ENCODE measurements at places on chromosomes 7 and 10.

DNA sequence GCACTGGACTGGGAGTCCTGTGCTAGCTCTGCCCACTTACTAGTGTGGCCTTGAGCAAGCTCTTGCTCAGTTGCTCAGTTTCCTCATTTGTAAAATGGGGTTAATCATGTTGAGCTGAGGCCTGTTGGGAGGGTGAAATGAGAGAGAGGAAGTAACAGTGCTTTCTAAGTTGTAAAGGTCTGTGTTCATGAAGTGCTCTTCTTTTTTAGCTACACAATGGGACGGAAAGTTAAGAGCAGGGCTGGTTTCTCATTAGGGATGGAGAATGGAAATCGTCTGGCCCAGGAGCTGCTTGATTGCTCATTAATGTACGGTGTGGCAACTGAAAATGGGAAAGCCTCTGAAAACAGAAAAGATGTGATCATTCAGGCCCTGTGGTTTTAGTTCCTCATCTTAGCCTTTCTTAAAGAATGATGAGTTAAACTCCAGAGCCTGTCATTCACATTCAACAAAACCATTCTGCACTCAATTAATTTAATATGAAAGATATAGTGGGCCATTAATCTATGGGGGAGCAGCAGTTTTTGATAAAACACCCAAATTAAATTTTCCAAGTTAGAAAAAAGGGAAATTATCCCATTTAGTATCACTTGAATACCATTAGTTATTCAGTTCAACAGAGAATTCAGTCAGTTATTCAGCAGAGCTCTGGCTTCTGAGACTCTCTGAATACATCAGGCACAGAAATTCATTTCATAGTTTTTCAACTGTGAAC lies 60.5 kb downstream of the SH2D4B start:
- DNase-seq: no peak

DNA sequence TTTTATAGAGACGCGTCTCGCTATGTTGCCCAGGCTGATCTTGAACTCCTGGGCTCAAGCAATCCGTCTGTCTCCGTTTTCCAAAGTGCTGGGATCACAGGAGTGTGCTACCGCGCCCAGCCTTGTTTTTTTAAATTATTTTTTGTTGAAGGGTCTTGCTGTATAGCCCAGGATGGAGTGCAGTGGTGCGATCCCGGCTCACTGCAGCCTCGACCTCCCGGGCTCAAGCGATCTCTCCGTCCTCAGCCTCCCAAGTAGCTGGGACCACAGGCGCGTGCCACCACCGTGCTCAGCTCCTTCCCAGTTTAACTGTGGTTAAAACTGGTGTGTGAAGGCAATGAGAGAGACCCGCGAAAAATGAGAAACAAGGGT lies 11.0 kb upstream of the HNRNPF start:
- DNase-seq: no peak

DNA sequence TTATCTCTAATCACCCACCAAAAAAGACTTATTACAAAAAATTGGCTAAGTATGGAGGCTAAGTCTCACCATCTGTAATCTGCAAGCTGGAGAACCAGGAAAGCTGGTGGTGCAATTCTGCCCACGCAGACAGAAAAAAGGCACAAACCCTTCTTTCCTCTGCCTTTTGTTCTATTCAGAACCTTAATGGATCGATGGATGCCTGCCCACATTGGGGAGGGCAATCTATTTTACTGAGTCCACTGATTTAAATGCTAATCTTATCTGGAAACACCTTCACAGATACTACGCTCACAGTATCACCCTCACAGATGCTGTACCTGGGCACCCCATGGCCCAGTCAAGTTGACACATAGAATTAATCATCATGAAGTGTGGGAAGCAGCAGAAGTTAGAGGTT lies 10.2 kb downstream of the IGFBP3 start:
- no peak for DNase-seq

DNA sequence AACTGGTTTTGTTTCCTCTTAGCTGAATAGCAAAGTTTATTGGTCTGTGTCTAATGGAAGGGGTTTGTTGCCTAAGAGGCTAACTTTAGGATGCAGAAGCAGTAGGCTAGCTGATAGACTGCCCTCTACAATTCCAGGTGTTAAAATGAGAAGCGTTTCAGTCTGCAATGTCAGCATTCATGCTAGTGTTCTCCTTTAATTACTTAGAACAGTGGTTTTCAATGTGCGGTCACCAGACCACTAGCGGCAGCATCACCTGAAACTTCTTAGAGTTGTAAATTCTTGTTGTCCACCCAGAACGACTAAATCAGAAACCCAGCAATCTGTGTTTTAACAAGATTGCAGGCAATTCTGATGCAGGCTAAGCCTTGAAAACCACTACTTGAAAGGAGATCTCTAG lies 392.9 kb downstream of the IPMK start:
- no peak for DNase-seq

DNA sequence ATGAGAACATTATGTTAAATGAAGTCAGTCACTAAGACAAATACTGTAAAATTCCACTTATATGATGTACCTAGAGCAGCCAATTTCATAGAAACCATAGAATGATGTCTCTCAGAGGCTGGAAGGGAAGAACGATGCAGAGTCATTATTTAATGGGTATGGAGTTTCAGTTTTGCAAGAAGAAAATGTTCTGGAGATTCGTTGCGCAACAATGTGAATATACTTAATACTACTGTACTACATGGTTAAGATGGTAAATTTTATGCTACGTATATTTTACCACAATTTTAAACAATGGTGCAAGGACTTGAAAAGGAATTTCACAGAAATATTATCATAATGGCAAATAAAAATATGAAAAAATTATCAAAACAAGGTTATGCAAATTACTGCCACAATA lies 972.6 kb downstream of the KCNMA1 start:
- no peak for DNase-seq

GRCh38 chr7:47145982-47146381 lies 435.9 kb downstream of the TNS3 start:
- no peak for DNase-seq

GRCh38 chr7:66553001-66553400 lies 75.7 kb upstream of the KCTD7 start:
- no peak for DNase-seq

DNA sequence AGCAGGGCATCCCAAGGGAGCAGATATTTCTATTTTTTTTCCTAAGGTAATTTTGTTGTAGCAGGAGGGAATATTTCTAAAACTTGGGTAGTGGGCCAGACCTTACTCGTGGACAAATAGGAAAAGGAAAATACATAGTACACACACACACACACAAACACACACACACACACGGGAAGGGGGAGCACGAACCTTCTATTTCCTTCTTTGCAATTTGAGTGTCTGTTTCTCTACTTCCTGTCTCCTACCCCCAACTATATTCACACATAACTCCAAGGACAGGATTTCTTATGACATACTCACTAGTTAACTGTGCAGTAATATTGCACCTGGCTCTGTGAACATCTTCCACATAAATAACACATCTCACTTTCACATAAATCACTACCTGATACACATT lies 4.4 kb downstream of the LDB1 start:
- DNase-seq: no peak

GRCh38 chr10:69056129-69056528 lies 31.8 kb upstream of the SRGN start:
- DNase-seq: no peak

DNA sequence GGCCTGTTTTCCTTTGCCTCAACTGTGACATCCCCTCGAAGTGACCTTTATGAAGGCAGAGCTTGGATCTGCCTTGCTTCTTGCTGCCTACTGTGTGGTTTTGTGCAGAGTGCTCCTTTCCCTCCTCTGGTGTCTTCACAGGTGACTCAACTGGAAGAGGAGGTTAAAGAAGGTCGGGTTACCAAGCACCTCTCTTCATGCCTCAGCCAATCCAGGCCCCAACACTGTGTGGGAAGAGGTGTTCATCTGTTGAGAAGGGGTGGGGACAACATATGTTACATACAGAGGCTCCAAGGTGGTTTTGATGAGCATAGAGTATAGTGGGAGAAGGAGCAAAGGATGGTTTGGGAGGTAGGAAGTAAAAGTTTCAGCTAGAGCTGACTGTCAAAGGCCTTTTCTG lies 155.7 kb downstream of the AUTS2 start:
- DNase-seq: no peak

DNA sequence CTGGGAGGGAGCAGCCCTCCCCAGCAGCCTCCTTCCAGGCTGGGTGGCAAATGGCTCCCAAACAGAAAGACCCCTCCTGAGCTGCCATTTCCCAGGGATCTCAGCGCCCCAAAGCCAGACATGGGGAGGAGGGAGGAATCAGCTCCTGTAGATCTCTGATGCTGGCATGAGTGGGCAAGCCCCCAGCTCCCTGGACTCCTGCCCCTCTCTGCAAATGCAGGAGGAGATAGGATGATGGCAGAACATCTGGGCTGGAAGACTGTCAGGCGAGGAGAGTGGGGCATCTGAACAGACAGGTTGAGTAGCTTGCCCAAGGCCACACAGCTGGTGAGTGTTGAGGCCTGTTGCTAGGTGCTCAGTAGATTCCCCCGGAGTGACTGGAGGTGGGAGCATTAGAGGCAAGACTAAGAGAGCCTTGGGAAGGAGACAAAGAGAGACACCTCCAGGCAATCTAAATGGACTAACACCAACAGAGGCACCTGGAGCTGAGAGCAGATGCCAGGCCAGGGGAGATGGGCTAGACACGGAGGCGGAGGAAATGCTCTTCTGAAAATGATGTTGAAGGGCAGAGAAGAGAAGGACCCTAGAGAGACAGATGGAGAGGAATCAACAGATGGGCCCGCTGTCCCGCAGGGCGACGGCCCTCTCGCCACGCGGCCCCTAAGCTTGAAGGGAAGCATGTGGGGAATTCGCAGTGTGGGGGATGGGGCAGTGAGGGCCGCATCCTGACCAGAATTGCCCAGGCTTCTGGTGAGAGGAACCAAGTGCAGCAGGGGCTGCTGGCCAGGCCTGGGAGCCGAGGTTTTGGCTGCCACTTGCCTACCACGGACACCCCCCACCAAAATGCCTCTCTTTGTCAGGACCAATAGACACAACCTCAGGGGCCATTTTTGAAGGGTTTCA lies 84.8 kb upstream of the LRRC4 start:
- no peak for DNase-seq

GRCh38 chr10:5629303-5630111 lies 36.9 kb downstream of the ASB13 start:
- peak; percentile 84 for DNase-seq

DNA sequence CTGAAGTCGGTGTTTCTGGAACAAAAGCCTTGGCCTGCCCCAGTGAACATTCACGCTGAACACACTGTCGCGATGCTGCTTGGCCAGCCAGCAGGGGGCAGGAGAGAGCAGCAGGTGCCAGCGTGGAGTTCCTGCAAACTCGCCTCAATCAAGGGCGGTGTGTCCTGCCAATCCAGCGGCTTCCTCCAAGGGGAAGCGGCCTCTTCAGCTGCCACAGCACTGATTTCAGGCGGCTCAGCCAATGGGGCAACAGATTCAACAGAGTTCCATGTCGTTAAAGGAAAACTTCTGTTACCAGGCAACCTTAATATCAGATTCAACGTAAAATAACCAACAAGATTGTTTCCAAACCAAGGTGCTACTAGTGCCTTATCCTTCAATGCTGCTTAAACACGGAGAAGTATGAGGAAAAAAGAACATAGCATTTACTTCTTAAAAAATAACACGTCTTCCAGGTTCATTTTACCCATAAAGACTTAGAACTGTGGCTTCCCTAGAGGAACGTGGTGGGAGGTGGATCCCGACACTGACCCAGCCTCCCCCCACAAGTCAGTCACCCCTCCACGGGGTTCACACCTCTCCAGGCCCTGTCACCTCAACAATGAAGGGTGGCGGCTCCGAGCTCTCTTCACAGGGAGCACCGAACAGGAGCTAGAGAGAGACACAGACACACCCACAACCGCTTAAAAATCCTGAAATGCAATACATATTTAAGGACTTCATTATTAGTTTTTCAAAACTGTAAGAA lies 178.2 kb downstream of the DIP2C start:
- peak; percentile 75 for DNase-seq

DNA sequence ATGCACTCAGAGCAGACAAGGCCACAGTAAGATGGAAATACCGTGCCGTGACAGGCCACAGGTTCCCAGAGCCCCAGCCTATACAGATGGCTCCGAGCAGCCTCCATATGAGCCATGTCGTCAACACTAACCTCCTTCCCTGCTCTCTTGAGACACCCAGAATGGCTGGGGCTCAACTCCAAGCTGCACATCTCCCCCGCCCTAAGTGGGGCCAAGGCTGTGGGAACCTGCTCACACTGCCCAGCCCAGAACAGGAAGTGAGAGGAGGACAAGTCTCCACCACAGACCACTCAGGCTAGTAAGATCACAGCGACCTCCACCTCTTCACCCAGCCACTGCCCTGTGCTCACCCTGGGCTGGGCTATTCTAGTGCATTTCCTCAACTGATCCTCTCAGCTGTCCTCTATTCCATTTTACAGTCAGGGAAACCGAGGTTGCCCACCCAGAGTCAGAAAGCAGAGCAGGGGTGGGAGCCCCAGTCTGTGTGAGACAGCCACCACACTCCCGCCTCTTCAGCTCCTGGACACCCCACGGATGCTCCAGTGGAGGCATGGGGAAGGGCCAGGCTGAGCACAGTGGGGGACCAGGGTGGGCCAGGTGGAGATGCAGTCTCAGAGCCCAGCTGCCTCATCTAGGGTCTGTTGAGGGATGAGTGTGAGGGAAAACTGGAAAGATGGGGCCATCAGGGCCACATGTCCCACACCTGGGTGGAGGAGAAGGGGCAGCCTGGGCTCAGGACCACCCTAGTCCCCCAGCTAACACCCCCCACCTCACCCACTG lies 11.6 kb downstream of the GRID1 start:
- no peak for DNase-seq

DNA sequence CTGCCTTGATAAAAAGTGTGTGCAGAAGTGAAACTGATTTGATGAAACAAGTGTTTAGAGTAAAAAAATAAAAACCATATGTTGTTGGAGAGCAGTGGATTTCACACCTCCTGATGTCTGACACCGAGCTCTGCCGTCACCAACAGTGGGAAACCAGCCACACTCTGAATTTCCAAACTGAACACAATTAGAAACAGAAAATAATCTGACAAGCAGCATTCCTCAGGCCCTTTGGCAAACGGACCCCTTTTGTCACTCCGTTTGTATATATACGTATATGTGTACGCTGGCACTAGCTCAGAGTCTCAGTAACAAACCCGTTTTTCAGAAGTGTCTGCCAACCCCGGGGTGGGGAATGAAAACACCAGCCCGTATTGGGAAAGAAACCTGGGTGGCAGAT lies 32.4 kb downstream of the TACC2 start:
- DNase-seq: no peak
